ENCODE measurements at places on chromosomes 6 and 20. TPM values are rescaled to one million over a fixed set of nuclear protein-coding genes. Genes with fewer than 3 reads are reported as not detected.

The ZNF343 gene
- total RNA-seq: 13.1 TPM

The CEBPB gene
- 105 TPM for total RNA-seq

The PERP gene
- 49.6 TPM for total RNA-seq

The GINS1 gene
- 34.4 TPM for total RNA-seq

The IL20RA gene
- total RNA-seq: not detected

The GPX6 gene
- total RNA-seq: not detected

The MOCS1 gene
- 1.6 TPM for total RNA-seq

The MAPK14 gene
- total RNA-seq: 25.2 TPM

The CCN5 gene
- 38.0 TPM for total RNA-seq

The PACRG gene
- total RNA-seq: not detected

The FAM209B gene
- 0.56 TPM for total RNA-seq

The CLIC5 gene
- total RNA-seq: not detected

The ECI2 gene
- 77.9 TPM for total RNA-seq

The CAPN11 gene
- total RNA-seq: not detected

The SLC17A9 gene
- total RNA-seq: 0.02 TPM

The ZNF337 gene
- 15.9 TPM for total RNA-seq

The OLIG3 gene
- not detected for total RNA-seq

The GGTLC1 gene
- not detected for total RNA-seq

The RAB32 gene
- 46.2 TPM for total RNA-seq

The ANKRD66 gene
- not detected for total RNA-seq

The ZNF318 gene
- total RNA-seq: 3.6 TPM

The GJA1 gene
- 50.3 TPM for total RNA-seq

The GMDS gene
- total RNA-seq: 9.8 TPM
